Mucosa of gallbladder (tissue), 1 donor: ENCODE measurements at places on chromosomes 5 and 9.

DNA sequence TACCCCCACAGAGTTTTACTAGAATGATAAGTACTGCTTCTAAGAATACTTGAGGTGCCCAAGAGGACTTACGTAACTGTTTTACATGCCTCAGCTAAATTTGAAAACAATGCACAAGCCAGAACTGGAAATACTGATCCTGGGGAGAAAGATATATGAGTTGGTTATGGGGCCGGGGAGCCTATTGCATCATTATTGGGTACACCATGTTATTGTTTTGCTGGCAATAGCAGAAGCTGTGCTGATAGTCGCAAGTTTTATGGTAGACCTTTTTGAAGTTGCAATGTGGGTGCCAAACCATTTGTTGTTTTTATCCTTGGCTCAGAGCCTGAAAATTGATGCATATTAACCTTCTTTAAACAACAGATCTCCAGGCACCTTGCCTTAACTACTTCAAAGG, 108.4 kb upstream of the DHFR start:
- DNase-seq = no peak

GRCh38 chr5:158727136-158727535, 372.6 kb downstream of the EBF1 start:
- no peak for DNase-seq

GRCh38 chr5:19928562-19929421, 59.2 kb downstream of the CDH18 start:
- peak; percentile 42 for DNase-seq

- no peak for DNase-seq
Observed at GRCh38 chr5:133730866-133731265, 118.5 kb upstream of the FSTL4 start.

DNA sequence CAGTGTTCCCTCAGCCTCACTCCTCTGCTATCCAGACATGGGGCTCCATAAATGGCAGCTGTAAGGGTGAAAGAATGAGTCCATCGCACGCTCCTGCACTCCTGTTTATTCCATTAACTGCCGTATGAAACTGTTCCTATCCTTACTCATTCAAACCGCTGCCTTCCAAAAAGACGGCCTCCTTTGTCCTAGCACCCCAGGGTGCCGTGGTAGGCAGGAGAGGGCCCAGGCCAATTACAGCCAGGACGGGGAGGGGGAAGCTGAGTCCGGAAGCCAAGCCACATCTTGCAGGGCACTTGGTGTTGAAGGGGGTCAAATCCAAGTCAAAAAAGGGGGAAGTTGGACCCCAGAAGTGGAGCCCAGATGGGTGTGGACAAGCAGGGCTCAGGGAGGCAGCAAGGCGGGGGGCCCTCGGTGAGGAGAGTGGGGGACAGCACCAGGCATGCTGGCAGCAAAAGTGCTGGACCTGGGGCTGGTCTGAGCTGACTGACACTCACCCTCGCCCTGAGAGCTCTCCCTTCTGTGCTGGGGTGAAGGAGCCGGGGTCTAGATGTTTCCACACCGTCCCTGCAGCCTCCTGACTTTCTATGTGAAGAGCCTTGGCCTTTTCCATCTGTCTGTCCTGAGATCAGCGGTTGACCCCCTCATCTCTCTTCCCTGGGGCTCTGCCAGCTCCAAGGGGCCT, 63.3 kb downstream of the COL23A1 start:
- DNase-seq = no peak

- DNase-seq = no peak
Observed at GRCh38 chr9:20579524-20580314, 42.6 kb downstream of the MLLT3 start.

GRCh38 chr5:192970-193831, 1.9 kb downstream of the LRRC14B start:
- DNase-seq = no peak

GRCh38 chr9:81116340-81117137, 572.8 kb downstream of the TLE1 start:
- DNase-seq = peak; percentile 27

DNA sequence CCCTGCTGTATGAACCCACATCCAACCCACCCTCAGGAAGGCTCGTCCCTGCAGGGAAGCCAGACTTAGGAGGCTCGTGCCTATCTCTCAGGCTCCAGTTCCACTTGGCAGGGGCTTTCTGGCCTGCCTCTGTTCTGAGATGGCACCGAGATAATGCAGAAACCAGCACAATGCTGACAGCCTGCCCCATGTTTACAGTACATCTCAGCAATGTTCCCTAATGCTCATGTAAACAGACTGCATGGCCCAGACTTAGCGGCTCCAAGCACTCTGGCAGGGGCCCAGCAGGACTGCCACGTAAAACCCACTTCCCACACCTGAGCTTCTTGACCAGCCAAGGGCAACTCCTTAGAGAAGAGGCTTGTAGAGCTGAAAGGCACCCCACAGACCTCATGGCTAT, 499.5 kb upstream of the BRINP1 start:
- DNase-seq = peak; percentile 10
